Activated naive CD4-positive, alpha-beta T cell treated with anti-CD3 and anti-CD28 coated beads, Interleukin-2, amount 50 U/mL, for 72 hours (primary cell): ENCODE measurements at places on chromosomes 6 and 20. TPM values are rescaled to one million over a fixed set of nuclear protein-coding genes. Genes with fewer than 3 reads are reported as not detected.

- no peak for DNase-seq
Measured at GRCh38 chr6:137264311-137265075, 45.3 kb upstream of the IFNGR1 start.

- no peak for DNase-seq
Measured at GRCh38 chr20:51583499-51583898, 41.0 kb upstream of the NFATC2 start.

DNA sequence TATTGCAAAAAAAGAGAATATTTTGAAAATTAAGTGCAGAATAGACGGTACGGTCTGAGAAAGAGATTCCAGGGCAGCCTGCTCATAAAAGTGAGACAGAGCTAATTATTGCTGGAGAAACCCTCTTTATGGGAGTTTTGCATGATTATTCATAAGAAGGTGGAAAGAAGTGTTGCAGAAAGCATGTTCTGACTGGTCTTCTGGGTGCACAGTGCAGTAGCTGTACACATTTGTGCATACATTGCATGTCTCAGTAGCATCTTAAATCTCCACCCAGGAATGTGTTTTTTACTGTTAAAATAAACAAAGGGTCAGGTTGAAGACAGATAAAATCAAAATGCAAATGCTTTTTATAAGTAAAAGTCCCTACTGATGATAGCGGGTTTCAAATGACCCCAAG lies 1813.6 kb upstream of the DEFB115 start:
- DNase-seq: no peak

GRCh38 chr20:14093652-14094051 lies 98.3 kb downstream of the MACROD2 start:
- no peak for DNase-seq

GRCh38 chr20:1537731-1538058 lies 19.8 kb downstream of the SIRPD start:
- no peak for DNase-seq

DNA sequence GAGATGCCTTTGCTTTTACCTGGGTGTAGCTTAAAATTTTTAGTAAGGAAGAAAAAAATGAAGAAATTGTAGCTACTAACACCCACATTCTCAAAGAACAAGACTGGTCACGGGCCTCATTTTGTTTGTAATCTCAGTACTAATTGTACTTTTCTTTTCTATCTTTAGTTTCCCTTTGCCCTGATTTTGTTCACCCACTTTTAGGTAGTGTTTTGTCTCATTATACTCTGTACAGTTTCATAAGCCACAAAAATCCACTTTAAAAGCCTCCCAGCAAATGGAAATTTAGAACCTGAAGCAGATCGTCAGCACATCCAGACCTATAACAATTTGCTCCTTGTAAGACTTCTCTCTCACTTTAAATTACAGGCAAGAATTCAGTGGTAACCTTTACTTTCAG lies 43.3 kb downstream of the TP53INP2 start:
- no peak for DNase-seq

DNA sequence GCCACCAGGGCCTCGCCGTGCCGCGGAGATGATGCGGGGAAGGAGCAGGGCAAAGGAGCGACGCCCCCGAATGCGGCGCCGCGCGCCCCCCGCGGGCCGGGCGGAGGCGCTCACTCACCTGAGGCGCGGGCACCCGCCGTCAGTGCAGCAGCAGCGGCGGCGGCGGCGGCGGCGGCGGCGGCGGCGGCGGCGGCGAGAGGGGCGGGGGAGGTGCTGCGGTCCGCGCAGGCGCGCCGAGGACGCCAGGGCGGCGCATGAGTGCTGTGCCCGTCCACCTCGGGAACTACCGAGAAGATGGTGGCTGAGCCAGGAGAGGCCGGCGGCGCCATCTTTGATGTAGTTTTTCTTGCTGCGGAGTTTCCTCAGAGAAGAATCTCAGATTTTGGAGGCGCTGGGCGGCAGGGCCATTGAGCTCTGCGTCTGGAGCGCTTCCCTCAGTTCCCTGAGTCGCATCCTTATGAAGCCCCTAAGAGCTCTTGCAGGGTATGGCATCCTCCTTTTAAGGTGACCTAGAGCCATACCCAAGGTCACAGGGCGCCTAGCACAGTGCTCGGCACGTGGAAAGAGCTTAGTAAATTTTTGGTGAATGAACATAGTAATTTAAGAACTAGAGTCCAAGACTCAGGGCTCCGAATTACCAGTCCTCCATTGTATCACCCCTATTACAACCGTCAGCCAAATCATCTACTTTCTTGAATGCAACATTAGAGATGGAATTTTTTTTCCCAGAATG lies at the start of gene NDRG3:
NDRG3 (minus strand) TSS at position 164 of the 733 bp plus-strand sequence. CDS start 24,355 bp downstream, outside the sequence.
- DNase-seq: peak; percentile 92

DNA sequence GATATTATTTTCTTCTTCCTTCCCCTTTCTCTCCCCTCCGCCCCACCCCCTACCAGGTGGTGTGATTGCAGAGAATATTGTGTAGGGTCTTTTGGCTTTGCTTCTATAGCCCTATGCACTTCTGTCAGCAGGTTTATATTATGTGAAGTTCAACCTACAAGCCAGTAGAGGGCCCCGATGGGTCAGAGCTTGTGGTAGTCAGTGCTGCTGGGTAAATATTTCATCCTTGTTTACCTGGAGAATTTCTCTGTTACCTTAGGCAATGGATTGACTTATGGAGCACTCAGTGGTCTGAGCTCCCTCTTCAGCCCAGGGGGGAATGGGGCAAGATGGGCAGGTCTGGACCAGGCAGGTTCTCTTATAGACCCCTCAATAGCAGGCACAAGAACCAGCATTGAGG lies 720.9 kb downstream of the GRIK2 start:
- no peak for DNase-seq

- DNase-seq: no peak
Measured at GRCh38 chr6:37244430-37245310, 12.9 kb upstream of the TBC1D22B start.

DNA sequence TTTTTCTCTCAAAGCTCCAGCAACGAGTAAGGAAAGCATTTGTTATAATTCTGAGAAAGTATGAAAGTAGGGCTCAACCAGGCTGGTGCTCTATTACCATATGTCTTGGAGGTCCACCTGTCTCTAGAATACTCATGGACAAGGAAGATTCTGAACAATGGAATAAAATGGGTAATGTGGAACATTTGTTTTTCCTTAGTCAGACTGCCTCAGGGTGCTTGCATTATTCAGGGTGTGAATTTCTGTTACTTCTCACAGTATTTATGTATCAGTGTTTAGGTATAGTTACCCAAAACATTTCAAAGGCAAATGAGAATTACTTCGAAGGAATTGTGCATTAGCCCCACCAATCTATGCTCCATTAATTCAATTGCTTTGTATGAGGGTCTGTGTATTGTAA lies 586.2 kb upstream of the CITED2 start:
- DNase-seq: no peak

DNA sequence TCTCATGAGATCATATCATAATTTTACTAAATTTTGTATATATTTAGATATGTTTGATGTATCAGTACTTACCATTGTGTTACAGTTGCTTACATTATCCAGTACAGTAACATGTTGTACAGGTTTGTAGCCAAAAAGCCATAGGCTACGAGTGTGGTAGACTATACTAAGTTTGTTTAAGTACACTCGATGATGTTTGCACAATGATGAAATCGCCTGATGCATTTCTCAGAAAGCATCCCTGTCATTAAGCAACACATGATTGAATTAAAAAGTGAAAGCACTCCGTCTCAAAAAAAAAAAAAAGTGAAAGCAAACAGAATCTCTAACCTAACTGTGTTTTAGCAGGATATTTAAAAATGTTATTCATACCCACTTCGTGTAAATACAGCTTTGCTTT lies 104.9 kb upstream of the TFAP2D start:
- no peak for DNase-seq

DNA sequence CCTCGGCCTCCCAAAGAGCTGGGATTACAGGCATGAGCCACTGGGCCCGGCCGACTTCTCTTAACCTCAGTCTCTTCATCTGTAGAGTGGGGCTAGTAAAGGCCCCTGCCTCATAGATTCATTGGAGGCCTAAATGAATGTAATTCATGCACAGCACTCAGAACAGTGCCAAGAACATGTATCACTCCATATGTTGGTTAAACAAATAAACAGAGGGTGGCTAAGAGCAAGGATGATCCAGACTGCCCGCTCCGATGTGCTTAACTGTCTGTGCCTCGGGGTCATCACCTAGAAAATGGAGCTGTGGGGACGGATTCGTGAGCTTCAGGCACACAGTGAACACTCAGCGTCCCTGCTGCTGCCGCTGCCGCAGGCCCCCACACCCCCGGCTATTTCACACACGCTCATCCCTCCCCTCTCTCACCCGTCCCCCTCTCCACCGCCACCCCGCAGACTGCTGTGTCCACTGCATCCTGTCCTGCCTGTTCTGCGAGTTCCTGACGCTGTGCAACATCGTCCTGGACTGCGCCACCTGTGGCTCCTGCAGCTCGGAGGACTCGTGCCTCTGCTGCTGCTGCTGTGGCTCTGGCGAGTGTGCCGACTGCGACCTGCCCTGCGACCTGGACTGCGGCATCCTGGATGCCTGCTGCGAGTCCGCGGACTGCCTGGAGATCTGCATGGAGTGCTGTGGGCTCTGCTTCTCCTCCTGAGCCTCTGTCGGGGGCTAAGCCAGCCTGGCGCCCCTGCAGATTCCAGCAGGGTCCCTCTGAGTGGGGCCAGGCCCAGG lies 14.8 kb downstream of the MDFI start:
- DNase-seq: no peak

The GRM1 gene
- not detected for total RNA-seq

The SLC22A3 gene
- not detected for total RNA-seq

The C20orf144 gene
- 0.43 TPM for total RNA-seq

The SLPI gene
- not detected for total RNA-seq

The CFB gene
- 3.6 TPM for total RNA-seq

The SLC17A3 gene
- total RNA-seq: 1.6 TPM

The TCP11 gene
- not detected for total RNA-seq

The MAP1LC3A gene
- 1.3 TPM for total RNA-seq

The ZNF831 gene
- 6.6 TPM for total RNA-seq

The KIF6 gene
- 0.16 TPM for total RNA-seq
